ENCODE measurements at places on chromosomes 6 and 20.

- DNase-seq = no peak
Measured at GRCh38 chr6:148635070-148635743, 111.6 kb upstream of the UST start.

- no peak for DNase-seq
Measured at GRCh38 chr6:106785298-106785697, 155.9 kb downstream of the QRSL1 start.

- DNase-seq = no peak
Measured at GRCh38 chr6:139763468-139764210, 389.2 kb upstream of the CITED2 start.

DNA sequence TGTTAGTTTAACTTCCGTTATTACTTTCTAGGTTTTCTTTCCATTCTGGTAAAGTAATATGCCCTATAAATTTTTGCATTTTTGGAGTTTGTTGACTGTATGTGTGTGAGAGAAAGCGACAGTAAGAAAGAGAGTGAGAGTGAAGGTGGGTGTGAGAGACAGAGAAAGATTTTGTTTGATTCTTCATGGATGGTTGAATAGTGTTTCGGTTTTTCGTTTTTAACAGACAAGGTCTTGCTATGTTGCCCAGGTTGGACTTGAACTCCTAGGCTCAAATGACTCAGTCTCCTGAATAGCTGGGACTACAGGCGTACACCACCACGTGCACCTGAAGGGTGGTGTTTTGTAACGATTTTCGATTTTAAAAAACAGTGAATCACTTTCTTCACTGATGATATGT is 329.1 kb upstream of the RUNX2 start:
- no peak for DNase-seq

- DNase-seq = no peak
Measured at GRCh38 chr6:62298745-62299392, 12.8 kb upstream of the KHDRBS2 start.

DNA sequence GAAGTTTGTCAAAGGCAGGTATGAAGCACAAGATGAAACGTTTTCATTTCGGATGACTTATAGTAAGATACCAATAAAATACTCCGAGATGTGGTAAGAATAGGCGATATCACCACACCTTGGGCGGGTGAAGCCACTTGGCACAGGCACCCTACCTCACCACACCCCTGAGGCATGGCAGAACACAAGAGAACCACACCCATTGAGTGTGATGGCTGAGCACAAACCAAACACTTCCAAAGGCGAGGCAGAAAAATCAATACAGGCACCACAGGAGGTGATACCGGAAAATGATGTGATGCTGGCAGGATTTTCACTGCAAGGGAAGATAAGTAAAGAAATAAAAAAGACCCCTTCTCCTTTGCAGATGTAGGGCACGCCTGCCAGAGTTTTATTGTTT is 332.9 kb upstream of the PRDM1 start:
- DNase-seq = no peak

DNA sequence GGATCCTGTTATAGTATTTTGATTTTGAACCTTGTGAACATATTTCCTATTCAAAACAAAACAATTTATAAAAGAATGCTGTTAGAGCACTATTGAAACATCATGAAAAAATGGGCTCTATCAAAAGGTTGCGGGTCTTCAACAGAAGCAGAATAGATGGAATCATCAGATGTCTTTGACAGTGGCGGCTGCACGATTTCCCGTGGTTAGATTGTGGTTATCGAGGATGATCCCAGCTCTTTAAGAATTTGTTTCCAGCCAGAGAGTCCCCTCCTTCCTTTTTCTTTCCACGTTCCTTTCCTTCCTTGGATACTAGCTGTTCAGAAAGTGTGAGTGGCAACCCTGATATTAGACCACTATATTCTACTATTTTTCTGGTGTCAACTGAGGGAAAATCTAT is 163.4 kb downstream of the FARS2 start:
- no peak for DNase-seq

- DNase-seq = no peak
Measured at GRCh38 chr20:51660672-51661608, 107.2 kb downstream of the ATP9A start.

DNA sequence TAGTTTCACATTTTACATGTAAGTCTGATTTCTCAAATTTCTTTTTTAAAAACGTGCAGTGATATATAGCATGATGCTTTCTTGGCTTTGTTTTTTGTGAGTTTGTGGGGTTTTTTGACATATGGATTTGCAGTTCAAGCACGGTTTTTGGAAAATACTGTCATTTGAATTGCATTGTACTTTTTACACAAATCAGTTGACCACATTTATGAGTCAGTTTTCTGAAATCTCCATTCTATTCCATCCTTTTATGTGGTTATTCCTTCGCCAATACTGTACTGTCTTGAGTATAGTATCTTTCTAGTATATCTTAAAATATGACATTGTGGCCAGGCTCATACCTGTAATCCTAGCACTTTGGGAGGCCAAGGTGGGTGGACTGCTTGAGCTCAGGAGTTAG is 890.0 kb upstream of the CITED2 start:
- DNase-seq = no peak

GRCh38 chr6:148222846-148223245 is 119.8 kb upstream of the SASH1 start:
- DNase-seq = no peak

DNA sequence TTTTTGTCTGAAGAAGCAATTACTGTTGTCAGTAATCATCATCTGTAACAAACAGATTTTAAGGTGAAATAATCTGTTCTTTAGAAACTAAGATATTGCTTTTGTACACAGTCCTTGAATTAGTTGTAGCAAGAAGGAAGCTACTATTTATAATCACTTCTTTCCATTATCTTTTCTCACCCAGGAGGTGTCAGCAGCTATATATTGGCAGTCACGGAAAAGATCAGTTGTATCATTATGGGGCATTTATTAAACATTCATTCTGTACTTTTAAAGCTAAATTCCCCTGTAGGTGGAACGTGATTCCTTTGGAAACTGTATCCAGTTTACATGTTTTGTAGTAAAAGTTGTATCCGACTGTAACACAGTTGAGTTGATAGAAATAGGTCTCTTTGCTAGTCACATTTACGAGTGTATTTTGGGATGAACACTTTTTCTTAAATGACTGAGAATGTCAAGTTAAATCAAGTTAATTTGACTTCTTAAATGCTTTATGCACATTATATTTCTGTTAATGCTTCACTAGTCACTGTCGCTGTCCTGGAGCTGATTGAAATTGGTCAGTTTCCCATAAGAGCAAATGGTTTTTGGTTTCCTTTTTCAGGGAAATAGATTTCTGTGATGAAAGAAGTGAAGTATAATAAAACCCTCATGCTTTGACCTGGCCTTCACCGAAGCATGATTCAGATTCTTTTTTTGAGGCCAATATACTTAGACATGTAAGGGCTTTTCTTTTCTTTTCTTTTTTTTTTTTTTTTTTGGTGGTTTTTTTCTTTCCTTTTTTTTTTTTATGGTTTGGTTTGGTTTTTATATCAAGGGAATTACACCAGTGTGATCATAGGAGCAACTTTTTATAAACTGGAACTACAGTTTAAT is 5.1 kb downstream of the QKI start:
- DNase-seq = no peak

GRCh38 chr6:7542874-7543624 is 1.6 kb downstream of the DSP start:
- no peak for DNase-seq

- no peak for DNase-seq
Measured at GRCh38 chr20:58056921-58057686, 171.3 kb downstream of the ANKRD60 start.

DNA sequence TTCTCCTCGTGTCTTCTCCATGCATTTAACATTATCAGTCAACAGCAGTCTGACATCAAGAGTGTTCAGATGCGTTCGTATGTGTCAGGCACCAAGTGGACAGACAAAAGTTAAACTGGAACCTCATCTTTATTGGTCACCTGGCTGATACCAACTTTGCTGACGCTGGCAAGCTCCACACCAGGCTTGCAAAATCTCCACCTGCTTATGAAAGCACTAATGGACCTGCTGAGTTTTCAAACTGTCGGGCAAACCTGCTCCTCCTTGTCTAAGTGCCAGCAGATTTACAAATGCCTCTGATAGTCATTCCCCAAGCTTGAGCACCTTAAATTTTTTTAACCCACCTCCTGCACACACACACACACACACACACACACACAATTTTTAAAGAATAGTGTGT is 27.9 kb upstream of the DSP start:
- DNase-seq = no peak

DNA sequence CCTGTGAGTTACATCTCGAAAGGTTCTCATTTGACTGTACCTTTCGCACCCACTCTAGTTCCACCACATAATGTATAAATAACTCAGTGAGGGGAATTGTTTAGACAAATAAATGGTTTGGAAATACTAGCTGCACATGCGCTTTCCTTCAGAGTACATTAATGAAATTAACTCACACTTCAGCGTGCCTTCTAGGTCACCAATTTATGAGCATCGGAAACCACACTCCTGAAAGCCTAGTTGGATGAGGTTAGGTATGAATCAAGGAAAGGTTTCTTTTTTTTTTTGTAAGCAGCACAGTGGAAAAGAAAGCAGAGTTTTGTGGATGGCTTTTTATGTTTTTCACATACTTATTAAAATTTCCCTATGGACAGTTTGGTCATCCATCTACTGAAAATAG is 247.8 kb upstream of the TCF21 start:
- no peak for DNase-seq

DNA sequence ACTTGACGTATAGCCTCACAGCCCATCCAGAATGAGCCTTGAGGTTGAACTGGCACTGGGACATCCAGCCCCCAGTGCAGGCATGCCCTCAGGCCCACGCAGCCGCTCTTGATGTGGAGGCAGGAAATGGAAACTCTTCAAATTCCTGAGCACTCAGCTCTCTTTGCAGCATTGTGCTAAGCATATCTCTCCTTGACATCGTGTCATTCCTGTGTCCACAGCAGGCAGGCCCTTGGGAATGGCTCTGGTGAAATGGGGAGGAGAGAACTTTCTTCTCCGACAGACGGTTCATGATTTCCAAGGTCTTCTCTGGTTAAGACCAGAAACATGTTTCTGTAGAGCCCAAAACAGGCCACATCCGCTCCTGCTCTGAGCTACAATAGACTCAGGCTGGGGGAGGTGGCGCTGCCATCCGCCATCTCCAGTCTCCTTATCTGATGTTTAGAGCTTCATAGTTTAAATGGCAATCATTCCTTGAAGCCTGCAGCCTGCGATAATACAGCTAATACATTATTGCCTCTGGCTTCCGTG is 248.8 kb downstream of the CDH4 start:
- DNase-seq = no peak

GRCh38 chr6:143974089-143974488 is 34.0 kb downstream of the PLAGL1 start:
- no peak for DNase-seq

DNA sequence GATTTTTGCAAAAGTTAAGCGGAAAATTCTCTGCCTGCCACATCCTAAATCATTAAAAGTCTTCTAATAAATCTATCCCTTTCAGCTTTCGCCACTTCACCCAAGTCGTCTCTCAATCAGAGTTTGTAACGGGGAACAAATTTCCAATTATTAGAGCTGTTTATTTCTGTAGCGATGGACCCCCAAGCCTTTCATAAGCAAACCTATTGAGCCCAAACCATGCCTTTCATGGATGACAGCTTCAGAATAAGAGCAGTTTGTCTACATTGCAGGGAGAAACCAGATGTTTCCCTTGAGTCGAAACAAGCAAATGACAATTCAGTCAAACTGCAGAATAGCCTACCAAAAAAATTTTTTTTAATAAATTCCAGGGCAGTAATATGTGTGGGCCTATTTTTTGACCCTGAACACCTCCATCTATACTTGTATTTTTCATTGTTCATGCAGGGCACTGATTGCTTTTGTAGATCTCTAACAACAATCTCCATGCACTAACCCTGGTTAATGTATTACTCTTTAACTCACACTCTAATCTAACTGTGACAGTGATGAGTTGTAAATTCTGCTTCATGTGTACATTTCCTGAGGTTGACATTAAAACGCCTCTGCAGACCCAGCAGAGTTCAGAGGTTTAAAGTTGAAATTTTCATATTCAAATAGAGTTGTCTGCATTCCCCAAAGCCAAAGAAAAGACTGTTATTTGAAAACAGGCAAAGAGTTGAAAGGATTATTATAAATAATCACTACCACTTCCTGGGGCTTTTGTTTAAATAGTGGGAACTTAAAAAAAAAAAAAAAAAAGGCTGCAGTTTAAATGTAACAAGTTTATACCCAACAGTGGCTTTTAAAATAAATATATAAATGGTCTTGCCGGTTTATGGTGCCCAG is 64.5 kb downstream of the ATP9A start:
- no peak for DNase-seq

GRCh38 chr6:78505178-78505577 is 362.2 kb upstream of the IRAK1BP1 start:
- DNase-seq = no peak

DNA sequence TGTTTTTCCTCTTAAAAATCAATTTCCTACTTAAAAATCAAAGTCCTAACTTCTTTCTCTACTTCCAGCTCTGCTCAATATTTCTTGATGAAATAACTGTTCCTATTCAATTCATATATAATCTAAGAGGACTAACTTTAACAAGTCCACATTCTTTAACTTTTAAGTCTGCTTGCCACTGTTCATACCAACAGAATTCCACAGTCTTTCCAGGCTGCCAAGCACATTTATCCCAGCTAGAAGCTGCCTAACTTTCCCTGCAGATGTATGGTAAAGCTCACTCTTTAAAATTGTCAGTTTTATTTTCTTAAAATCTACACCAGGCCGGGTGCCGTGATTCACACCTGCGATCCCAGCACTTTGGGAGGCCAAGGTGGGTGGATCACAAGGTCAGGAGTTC is 11.5 kb downstream of the CALHM6 start:
- DNase-seq = no peak

- DNase-seq = no peak
Measured at GRCh38 chr20:62132421-62132820, 10.1 kb downstream of the LSM14B start.

- no peak for DNase-seq
Measured at GRCh38 chr6:88008831-88009231, 38.8 kb upstream of the SPACA1 start.

GRCh38 chr6:11246722-11247121 is 14.3 kb upstream of the NEDD9 start:
- DNase-seq = no peak

DNA sequence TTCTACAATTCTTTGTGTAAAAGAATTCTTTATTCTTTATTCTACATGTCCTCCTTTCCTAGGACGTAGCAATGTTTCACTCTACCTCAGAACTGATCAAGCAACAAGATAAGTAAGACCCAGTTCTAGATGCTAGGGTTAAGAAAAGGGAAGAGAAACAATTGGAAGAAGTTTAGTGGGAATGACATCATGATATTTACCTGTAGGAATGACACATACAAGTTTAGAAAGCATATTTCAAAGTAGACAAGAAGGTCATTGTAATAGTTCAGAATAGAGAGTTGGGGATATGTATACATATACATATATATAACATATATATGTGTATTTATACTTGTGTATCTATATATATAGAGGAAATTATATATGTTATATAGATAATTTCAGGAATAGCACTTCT is 43.4 kb upstream of the LRRC1 start:
- DNase-seq = no peak

GRCh38 chr20:56439771-56440291 is 27.8 kb downstream of the CASS4 start:
- DNase-seq = no peak

GRCh38 chr6:134992155-134992554 is 42.3 kb upstream of the ALDH8A1 start:
- no peak for DNase-seq
